Effector CD4-positive, alpha-beta T cell (primary cell): ENCODE measurements at places on chromosomes 13 and 19.
A peak's percentile ranks its signal among the peaks of the same experiment; 100 is the strongest.

GRCh38 chr13:79457390-79457789 lies 23.6 kb upstream of the NDFIP2 start:
- DNase-seq: no peak

DNA sequence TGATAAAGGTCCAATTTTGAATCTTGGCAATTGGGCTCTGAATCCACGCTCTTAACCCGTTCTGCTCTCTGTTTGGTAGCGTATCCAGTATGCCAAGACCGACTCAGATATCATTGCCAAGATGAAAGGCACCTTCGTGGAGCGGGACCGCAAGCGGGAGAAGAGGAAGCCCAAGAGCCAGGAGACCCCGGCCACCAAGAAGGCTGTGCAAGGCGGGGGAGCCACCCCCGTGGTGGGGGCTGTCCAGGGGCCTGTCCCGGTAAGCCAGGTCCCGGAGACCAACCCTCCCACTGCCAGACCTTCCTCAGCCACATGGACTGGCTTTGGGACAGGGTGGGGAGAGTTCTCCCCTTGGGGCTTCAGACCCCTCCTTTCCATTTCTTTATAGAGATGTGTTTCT lies 8.3 kb downstream of the SNRPA start:
- DNase-seq: no peak

DNA sequence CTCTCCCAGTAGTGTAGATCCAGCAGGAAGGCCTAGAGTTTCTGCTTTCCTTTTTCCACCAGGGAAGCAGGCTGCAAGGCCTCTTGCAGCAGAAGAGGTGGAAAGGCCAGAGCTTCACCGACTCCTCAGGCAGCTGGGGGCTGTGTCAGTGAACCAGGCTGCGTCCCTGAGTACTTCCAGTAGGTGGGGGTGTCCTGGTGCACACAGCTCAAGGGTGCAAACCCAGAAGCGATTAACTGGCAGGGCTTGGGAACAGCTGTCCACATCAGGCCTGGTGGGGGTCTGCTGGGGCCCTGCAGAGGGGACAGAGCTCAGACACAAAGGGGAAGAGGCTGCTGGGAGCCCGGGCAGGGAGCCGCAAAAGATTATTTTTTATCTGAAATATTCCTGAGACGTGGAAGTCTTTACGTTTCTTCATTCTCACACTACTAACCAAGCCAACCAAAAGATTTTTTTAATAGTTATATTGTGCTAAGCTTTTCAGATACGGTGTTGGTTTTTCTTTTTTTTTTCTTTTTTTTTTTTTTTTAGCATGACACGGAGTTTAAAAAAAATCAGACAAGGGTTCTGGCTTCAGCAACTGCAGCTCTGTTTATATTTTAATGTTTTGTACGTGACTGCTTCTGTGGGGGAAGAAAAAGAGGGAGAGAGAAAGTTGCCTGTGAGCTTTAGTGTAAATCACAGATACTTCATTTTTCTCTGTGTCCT lies 11.0 kb downstream of the TSHZ3 start:
- DNase-seq: no peak

GRCh38 chr13:42532561-42533335 lies 41.2 kb upstream of the TNFSF11 start:
- no peak for DNase-seq

GRCh38 chr13:111115061-111115964 lies at the start of gene ARHGEF7:
Gene ARHGEF7 (plus strand): TSS chr13:111115310. CDS start chr13:111115527, 217 bp downstream.
- no peak for DNase-seq

DNA sequence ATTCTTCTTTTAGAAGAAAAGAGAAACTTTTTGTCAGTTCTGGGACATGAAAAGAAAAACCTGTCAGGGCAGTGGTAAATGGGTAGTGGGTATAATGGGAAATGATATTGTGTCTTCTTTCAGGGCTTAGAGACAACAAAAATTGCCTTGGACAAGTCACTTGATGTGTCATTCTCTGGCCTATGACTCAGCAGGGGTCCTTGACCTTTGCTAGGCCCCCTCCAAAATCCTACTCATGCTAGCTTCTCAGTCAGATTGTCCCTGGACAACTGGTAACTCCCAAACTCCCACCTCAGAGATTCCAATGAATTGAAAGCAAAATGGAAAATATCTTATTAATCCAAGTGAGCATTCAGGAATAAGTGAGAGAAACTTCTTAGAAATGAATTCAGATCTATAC lies 258.8 kb upstream of the SPRY2 start:
- DNase-seq: no peak

GRCh38 chr19:2552859-2553258 lies 76.9 kb downstream of the GADD45B start:
- DNase-seq: peak; percentile 30

DNA sequence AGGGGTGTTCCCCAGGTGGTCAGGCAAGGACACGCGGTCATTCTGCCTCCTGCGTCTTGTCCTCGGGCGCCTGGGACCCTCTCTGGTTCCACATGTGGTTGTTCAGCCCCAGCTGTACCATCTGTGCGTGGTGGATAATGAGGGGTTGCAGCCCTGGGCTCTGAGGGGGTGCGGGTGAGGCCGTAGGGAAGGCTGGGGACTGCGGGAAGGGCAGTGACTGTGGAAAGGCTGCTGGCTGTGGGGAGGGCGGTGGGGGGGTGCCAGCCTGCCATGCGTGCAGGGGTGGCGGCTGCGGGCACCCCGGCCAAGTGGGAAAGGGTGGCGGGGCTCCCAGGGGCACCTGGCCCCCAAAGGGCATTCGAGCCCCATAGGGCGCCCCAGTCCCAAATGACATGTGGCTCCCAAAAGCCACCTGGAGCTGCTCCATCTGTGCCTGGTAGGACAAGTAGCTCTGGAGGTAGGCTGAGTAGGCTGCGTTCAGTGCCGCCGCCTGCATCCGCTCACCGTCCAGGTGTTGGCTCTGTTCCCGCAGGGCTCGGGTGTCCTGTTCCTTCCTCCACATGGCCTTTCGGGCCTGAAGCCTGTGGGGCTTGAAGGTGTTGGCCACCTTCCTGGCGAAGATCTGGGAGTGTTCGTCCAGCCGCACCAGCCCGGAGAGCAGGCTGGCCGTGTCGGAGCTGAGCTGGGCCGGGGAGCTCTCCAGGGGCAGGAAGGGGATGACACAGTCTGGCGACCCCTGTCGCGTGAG lies 15.1 kb downstream of the TICAM1 start:
- DNase-seq: no peak

DNA sequence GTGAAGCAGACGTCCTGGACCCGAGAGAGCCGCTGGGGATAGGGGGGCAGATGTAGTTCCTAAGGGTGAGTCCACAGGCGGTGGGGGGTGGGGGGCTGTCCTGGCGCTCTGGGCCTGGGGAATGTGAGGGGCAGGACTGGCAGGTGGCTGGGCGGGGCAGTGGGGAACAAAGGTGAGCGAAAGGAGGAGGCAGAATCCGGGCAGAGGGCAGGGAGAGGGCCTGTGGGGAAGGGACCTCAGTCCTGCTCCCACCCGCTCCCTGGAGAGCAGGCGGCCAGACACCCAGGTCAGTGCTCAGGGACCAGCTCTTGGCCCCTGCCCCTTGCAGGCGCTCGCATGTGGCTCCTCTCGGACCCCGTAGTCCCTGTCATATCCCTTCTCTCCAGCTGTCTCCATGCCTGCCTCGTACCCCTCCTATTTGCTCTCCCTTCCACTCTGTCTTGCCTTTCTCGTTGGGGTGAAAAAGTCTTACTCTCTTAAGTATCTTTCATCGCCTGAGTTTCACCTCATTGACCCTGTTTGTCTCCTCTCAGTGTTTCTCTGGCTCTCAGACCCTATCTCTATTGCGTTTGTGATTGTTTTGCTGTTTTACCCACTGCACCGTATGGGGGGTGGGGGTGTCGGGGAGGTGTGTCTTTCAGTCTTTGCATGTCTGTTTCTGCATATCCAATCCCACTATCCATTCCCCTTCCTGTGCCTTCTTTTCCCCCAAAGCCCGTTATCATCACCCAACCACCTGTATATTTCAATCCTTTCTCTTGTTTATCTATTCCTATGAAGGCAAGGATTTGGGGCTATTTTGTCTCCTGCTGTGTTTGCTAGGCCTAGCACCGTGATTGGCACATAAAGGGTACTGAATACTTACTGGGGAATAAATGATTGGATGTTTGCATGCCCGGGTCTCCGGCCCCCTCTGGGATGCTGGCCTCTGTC lies 5.8 kb downstream of the SPHK2 start:
- no peak for DNase-seq

DNA sequence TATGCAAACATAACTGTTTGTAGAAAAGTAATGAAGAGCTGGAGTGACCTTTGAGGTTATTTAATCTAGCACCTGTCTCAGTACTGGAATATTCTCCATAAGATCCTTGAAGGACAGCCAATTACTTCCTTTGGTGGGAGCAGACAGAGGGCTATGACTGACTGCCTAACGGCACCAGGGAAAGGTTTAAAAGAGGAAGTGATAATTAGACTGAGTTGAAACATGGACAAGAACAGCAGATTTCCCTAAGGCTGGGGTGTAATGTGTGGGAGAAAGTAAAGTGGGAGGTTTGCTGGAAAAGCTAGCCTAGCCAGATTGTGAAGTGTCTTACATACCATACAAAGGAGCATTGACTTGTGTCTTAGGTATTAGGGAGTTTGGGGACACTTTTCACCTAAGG lies 191.3 kb upstream of the PCDH9 start:
- DNase-seq: no peak

DNA sequence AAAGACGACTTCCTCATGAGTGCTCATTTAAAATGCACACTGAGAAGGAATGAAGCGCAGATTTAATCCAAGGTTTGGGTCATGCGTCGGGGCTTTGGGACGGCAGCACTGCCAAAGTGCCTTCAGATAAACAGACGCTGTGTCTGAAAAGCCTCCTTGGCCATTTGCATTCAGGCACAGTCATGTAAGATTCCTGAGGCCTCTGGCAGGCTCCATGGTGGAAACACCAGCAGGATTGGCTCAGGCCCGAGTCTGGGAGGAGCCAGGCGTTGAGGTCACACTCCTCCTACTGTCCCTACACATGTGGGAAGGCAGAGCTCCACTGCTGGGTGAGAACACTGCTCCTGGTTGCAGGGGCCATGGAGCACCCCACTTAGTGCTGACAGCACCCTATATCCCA lies 113.3 kb upstream of the KL start:
- DNase-seq: no peak

DNA sequence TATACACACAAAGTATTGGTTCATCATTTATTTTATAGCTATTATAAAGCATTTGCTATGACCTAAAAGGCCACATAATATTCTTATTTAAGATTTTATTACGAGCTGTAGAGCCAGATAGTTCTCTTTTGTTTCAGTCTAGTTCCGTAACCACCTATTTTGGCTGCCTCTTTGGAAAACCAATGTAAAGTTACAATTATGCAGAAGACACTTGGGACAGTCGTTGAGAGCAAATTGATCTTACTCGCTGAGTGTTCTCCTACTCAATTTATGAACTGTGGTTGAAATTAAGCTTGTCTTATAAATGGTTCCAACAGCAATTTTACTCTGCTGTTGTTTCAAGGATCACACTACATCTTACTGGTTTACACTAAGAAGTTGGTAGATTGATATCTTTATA lies 122.3 kb downstream of the SLC7A1 start:
- no peak for DNase-seq
